ENCODE measurements at places on chromosomes 13 and 19.

- DNase-seq = peak; percentile 58
These were observed 16.2 kb upstream of the PRODH2 start for GRCh38 chr19:35828692-35829301.

GRCh38 chr13:43522788-43523187 lies 264.0 kb downstream of the ENOX1 start:
- DNase-seq = no peak

- no peak for DNase-seq
These were observed 4.0 kb downstream of the ERF start for GRCh38 chr19:42250666-42251531.

DNA sequence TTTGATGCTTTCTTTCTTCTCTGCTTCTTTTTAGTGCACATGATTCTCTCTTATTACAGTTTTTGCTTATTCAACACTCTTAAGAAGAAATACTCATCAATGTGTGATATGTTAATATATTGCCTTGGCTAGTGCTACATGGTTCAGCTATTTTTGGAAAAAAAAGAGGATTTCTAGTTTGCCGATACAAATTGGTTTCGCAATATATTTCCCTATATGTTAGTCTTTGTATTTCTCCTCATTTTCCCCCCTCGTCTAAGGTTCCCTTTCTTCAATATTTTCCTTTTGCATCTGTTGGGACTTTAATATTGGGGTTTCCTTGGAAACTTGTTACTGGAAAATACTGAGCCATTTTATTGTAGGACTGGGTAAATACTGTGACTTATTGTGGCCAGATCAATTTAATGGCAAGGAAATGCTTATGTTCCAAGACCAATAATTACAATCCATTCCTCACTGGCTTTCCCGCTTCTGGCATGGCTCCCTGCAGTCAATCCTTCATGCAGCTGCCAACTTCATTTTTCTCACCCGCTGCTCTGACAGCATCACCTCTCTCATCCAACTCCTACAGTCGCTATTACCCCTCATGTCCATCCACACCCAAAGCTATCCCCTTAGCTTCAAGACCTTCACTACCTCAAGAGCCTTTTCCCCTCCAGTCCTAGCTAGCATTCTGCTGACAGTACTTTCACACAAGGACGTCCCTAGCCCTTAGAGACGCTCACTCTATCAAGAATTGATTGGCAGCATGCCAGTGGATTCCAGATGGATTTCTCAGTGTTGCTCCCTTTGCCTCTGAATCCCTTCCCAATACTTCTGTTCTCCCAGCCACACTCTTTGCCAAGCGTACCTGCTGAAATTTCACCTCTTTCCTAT lies 280.1 kb upstream of the TMTC4 start:
- no peak for DNase-seq

DNA sequence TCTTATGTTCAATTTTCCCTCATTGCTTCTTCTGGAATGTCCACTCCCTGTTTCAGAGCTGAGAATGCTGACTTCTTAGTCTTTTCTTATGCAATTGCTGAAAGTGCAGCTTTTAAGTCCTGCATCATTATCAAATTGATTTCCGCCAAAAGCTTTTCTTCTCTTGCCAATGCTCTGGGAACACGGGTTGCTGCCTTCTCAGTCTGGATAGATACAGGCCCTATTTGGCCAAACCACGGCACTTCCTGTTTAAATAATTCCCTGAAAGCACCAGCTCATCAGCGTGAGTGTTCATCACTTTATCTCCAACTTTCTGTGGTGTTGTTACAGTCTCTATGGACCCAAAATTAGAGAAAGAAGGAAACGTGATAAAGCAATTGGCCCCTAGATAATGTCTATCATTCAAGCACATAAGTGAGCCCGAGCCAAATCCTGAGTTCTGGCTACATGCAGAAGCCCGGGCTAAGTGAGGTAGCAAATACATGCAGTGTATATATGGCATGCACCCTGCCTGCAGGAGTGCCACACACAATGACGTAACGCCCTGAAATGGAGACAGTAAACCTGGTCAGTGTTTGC lies 85.7 kb downstream of the CYSLTR2 start:
- no peak for DNase-seq

DNA sequence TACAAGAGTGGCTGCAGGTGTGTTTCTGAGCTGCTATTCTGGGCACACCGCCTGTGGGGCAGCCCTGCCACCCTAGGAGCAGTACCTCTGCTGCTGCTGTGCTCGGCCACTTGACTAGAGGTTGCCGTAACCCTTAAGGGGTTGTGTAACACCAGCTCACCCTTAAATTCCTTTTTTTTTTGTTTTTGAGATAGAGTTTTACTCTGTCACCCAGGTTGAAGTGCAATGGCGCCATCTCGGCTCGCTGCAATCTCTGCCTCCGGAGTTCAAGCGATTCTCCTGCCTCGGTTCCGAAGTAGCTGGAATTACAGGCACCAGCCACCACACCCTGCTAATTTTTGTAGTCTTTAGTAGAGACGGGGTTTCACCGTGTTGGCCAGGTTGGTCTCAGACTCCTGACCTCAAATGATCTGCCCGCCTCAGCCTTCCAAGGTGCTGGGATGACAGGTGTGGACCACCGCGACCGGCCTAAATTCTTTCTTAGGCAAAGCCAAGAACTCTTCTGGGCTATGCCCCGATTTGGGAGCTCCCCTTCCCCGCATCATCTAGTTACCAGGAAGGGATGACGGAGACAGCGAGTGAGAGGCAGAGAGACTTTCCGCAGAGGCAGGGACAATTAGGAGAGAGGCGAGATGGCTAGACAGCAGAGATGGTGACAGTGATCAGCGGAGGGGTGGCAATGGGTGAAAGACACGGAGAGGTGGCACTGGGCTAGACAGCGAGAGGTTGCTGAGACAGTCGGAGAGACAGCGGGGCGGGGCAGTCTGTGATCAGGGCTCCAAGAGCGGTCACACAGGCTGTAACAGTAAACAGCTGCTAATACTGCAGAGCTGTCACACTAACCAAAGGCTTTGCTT lies 4.4 kb upstream of the LILRA5 start:
- DNase-seq = no peak

GRCh38 chr19:45437328-45437727 lies 13.6 kb upstream of the ERCC1 start:
- no peak for DNase-seq

DNA sequence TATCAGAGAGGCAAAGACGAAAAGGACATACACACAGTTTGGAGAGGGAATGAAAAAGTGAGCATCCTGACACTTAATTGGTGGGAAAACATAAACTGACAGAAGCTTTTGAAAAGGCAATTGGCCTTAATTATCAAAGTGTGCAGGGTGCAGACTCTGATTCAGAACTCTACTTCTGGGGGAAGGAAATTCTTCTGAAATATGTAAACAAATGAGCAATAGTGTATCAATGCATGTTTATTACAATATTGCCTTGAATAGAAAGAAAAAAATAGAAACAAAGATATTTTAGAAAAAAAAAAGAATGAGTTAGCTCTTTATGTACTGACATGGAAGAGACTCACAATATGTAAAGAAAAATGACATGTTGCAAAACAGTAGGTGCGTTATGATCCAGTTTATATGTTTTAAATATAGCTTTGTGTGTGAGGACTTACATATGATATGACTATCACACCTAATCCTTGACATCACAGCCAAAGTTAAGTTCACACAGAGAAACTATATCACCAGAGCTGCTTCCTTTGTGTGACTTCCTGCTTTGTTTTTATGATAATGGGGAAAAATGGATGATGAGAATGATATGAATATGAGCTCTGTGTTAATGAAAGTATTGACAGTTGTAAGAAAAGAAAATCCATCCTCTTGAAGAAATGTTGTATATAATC lies 182.4 kb downstream of the KCTD12 start:
- DNase-seq = no peak

- no peak for DNase-seq
These were observed at the start of gene IPO5 for GRCh38 chr13:97953376-97953970. TSS of gene IPO5 (plus strand) at chr13:97953675. CDS start at chr13:97976697, 23,022 bp downstream.

- peak; percentile 89 for DNase-seq
These were observed 38.7 kb upstream of the C1QTNF9 start for GRCh38 chr13:24270639-24271141.

GRCh38 chr19:40322951-40323615 lies 25.1 kb downstream of the C19orf47 start:
- DNase-seq = no peak

- DNase-seq = no peak
These were observed 22.6 kb downstream of the SUGP1 start for GRCh38 chr19:19297759-19298158.

DNA sequence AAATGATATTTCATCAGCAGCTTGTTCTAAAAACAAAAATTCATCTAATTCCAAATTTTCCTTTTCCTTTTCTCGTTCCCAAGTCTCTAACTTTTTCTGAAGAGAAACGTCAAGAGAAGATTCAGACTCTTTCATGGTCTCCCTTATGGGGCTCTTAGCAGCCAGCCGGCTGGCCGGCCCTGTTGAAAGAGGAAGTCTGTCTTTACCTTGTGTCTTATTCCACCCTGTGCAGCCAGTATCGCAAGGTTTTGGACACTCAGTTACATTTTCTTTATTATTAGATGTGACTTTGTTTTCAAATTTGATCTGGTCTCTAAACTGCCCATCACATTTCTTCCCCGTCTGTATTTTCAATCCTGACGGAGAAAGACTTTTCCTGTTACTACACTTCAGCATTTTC lies 142.3 kb downstream of the RNF17 start:
- no peak for DNase-seq

DNA sequence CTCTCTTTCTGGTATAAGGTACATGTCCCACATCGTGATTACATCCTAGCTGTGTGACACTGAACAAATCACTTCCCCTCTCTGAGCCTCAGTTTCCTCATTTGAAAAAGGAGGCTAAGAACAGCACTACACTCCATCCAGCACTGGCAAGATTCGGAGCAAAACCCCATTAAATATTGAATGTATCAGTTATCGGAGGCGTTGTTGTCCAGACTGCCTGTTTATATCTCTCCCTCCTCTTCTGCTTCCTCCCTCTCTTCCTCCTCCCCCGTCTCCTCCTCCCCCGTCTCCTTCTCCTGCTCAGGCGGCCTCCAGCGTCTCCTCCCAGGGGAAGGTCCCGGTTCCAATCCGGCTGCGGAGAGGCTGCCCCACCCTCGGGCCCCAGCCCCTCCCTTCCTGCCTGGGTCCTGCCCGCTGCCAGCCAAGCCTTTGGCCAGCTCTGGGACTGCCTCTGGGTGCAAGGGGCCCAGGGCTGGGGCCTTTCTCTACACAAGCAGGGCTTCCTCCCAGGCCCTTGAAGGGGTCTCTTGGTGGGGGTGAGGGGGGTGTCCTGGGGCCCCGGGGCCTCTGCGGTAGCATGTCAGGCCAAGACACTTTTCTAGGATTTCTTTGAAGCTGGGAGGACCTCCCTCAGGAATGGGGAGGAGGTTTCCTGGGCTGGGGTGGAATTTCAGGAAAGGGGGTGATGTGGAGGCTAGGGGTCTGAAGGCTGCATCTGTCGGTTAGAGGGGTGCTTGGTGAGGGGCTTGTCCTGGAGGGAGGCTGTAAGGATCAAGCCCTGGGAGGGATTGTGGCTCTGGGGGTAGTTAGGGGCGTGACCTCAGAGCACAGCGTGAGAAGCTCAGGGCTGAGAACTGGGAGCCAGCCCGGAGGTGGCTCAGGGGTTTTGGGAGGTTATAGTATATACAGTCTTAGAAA lies 1.9 kb downstream of the RRAS start:
- DNase-seq = peak; percentile 47

GRCh38 chr13:26262156-26262555 lies 8.2 kb downstream of the CDK8 start:
- no peak for DNase-seq

GRCh38 chr19:13639342-13639929 lies 124.9 kb upstream of the MRI1 start:
- DNase-seq = no peak

- peak; percentile 55 for DNase-seq
These were observed 15.0 kb upstream of the EMC10 start for GRCh38 chr19:50461066-50461875.

- no peak for DNase-seq
These were observed 838.0 kb downstream of the UQCRFS1 start for GRCh38 chr19:28374971-28375370.

DNA sequence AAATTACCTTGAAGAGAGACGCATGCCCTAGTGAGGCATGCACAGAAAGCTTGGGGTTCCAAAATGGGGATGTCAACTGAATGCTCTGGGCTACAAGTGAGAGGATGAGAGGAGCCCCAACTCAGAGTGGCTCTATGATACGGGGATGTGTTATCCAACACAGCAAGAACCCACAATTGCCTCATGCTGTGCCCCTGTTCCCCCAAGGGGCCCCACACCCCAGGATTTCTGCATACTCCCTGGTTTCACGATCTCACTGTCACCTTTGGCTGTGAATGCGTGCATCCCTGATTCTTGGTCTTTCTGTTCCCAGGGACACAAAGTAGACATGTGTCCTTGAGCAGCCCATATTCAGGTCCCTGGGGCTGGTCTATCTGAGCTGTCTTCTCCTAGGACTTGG lies 29.3 kb downstream of the WDR88 start:
- no peak for DNase-seq

DNA sequence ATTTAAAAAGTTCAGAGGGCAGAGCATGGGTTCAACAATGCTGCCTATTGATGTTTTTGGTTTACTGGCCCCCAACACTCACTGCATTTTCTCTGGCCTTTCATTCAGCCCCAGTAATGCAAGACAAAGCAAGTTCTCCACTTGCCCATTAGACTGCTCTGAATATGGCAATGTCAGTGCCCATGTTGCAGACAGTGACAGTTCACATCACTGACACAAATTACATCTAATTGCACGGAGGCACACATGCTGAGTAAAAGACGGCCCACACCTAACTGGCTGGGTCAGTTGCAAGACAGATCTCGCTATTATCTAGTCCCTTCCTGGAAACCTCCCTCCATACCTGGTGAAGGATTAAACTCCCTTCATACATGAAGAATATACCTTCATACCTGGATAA lies 54.0 kb downstream of the ENOX1 start:
- DNase-seq = no peak

GRCh38 chr19:1467490-1468273 lies 11.3 kb downstream of the C19orf25 start:
- DNase-seq = no peak

GRCh38 chr13:24271601-24272451 lies 37.6 kb upstream of the C1QTNF9 start:
- DNase-seq = peak; percentile 83

DNA sequence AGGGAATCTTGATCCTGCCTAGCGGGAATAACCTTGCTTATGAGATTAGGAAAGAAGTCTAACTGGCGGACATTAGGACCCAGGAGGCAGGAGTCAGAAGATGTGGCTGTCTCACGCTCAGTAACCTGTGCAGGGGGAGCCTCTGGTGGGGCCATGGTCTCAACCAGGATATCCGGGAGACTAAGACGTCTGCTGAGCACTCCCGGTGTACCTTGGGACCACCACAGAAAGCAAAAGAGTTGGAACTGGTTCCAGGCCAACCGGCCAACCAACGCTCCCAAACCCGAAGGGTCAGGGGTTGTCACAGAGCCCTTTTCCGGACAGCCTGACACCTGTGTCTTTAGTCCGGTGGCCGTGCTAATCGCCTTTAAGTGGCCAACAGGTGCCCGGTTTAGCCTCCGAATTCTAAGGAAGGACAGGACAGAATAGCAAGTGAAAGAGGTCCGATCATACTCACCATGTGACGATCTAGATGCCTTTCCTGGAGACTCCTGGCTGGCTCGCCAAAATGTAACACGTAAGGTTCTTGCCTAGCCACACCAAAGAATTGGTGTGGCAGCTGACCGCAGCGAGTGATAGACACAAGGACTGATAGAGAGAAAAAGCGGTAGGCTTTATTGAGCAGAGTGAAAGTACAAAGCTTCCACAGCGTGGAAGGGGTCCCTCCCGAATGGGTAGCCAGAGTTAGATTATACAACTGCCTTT lies 103.9 kb upstream of the DIAPH3 start:
- peak; percentile 37 for DNase-seq
